ENCODE measurements at places on chromosomes 16 and 17. TPM values are rescaled to one million over a fixed set of nuclear protein-coding genes. Genes with fewer than 3 reads are reported as not detected.

CD300H gene
- not detected for total RNA-seq

CSF3 gene
- 0.97 TPM for total RNA-seq

AATK gene
- total RNA-seq: under 0.01 TPM

KREMEN2 gene
- total RNA-seq: under 0.01 TPM

TNFRSF17 gene
- not detected for total RNA-seq

CRHR1 gene
- total RNA-seq: not detected

DLX3 gene
- total RNA-seq: not detected

- no peak for DNase-seq
These were observed 31.5 kb upstream of the EFCAB13 start for GRCh38 chr17:47292206-47292605.

DNA sequence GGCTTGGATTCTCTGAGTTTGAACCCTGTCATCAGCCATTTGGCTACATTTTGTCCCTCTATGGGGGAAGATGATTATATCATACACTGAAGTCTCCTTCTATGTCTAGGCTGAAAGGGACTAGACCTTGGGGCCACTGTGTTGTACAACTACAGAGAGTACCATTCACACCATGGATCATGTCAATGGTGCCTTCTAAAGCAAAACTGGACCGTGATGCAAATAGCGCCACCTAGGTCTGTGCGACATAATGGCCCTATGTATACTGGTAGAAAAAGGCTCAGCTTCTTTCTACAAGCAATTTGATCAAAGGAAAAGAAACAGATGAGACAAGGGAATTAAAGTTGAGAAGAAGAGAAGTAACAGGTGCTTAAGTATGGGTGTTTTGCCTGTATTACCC is 100.7 kb downstream of the LYRM1 start:
- peak; percentile 16 for DNase-seq

GRCh38 chr17:30203471-30203981 is 32.0 kb downstream of the SLC6A4 start:
- no peak for DNase-seq

GRCh38 chr16:17070882-17071592 is 399.7 kb downstream of the XYLT1 start:
- DNase-seq: no peak

- DNase-seq: peak; percentile 83
These were observed 4.8 kb downstream of the BCAR1 start for GRCh38 chr16:75246504-75247205.

GRCh38 chr17:42676424-42677011 is at the start of gene PLEKHH3:
Gene PLEKHH3 (minus strand): TSS chr17:42676994. CDS start chr17:42676563, 431 bp downstream.
- no peak for DNase-seq

- peak; percentile 65 for DNase-seq
These were observed 1.1 kb upstream of the CAPN15 start for GRCh38 chr16:526181-527014.

DNA sequence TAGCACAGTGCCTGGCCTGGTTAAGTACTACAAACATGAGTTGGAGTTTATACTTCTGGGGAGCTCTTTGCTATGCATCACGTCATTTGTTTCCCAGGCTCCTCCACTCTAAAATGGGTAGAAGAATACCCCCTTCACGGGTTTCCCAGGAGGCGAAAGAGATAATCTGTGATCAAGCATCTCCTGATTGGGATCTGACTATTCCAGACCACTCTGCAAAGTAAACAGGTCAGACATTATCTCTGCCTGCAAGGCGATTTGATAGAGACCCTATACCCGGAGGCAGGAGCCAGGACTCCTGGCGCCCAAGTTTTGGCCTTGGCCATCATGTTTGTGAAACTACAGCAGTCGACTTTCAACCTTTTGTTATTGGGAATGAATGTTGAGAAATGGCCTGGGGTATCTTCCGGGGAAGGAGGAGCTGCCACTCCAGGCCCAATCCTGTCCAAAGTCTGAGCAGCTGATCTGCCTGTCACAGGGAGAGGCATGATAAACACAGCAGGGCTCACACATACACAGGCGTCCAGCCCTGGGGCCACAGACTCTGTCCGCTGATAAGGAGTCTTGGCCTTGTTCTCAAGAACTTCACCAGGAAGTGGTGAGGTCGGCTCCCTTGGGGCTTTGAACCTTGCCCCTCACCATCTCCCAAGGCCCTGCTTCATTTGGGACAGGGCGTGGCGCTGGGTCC is 199.9 kb downstream of the MAF start:
- no peak for DNase-seq

DNA sequence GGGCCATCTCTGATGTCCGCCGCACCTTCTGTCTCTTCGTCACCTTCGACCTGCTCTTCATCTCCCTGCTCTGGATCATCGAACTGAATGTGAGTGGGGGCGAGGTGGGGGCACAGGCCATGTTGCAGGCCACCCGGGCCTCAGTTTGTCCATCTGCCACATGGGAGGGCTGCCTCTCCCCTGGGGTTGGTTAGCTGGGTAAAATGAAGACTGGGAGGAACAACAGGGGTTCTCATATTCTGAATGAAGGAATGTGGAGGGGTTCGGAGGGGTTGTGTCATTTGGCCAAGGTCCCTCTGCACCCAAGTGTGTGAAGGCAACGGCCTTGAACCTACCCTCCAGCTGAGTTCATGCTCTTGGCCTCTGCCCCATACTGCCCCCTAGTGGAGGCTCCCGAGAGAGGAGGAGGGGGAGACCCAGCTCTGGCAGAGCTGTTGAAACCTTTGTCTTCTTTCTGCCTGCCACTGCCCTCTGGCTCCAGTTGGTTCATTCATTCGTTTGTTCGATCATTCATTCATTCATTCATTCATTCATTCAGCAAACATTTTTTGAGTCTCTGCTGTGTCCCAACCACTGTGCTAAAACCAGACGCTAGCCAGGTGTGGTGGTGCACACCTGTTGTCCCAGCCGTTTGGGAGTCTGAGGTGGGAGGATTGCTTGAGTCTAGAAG is 11.4 kb upstream of the TCAP start:
- peak; percentile 35 for DNase-seq

DNA sequence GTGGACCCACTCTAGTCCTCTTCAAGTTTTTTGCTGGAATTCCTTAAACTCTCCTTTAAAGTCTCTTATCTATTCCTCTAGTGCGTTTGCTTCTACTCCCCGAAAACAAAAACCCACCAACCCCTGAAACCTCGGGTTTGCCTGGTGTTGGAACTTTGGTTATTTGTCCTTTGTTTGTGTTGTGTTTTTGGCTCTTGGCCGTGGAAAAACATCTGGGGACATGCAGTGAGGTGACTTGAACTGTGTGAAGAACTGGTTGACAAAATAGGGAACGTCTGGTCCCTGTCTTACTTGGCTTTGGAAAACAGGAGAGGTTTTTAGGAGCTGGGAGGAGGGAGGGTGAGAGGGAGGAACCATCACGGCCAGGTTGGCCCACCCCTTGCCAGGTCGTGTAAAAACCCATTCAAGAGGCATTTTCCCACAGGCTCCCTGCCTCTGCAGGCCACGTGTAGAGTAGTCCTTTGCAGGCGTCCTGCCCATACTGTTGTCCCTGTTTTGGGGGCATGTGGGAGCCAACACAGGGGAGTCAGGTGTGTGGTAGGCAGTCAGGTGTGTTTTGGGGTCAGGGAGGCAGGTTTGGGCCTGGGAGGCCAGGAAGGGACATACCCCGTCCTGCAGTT is 169.3 kb downstream of the RAB11FIP4 start:
- no peak for DNase-seq

DNA sequence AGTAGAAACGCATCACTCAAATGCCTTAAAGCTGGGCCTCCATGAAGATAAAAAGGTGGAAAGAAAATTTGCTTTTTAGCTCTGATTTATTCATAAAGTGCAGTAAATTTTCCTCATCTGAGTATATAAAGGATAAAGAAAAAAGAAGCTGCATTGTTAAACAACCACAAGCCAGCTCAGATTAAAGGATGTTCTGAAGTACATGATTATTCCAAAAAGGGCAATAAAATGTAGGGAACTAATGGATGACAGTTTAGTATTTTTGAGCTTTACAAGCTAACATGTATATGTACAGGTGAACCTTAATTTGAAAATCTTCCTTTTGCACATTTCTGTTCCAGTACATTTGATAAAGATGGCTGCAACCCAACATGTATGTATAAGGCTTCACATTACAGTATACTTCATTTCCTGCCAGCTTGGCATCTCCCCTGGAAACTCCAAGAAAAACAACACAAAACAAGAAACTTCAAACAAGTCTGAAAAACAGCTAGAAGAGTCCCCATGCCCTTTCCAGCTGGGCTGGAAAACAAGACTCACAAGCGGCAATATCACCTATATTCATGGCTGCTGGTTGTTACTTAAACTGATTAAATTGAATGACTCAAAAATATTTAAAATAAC is 225.7 kb downstream of the CEP112 start:
- no peak for DNase-seq

Measured in fibroblast of villous mesenchyme (primary cell).